ENCODE measurements at places on chromosomes 6 and 20.

DNA sequence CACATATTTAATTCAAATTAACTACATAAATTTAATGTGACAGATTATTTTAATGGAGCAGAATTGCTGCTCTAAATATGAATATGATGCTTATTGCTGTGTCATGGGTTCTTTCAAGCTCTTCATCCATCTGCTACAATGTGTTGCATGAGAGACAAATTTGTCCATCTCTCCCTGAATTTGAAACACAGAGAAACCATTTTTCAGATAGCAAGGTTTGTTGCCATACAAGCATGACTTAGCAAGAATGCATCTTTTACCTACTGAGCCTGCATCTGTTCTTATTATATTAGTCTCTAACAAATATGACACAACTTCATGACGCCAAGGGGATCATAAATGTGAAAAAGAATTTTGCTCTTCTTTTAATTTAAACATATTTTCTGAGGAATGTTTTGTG is 8.0 kb upstream of the UTRN start:
- ATAC-seq = no peak

DNA sequence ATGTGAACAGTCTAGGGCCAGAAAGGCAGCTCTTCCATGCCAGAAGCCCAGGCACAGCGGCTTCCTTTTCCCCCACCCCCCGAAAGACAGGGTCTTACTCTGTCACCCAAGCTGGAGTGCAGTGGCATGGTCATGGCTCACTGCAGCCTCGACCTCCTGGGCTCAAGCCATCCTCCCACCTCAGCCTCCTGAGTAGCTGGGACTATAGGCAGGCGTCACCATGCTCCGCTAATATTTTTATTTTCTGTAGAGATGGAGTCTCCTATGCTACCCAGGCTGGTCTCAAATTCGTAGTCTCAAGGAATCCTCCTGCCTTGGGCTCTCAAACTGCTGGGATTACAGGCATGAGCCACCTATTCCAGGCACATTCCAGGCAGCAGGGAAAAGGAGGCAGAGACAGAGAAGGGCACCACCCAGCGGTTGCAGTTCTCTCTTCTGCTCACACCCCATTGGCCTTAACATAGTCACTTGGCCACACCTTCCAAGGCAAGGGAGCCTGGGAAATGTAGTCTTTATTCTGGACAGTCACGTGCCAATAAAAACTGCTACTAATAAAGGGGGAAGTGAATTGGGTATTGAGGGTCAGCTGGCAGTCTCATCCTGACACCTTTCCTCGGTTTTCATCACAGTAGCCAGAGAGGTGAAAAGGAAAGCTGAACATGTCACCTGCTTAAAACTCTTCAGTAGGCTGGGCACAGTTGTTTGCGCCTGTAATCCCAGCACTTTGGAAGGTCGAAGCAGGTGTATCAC is 205.9 kb downstream of the ZMYND8 start:
- peak; percentile 100 for ATAC-seq

GRCh38 chr6:136326038-136326553 is 36.5 kb upstream of the BCLAF1 start:
- ATAC-seq = peak; percentile 47

DNA sequence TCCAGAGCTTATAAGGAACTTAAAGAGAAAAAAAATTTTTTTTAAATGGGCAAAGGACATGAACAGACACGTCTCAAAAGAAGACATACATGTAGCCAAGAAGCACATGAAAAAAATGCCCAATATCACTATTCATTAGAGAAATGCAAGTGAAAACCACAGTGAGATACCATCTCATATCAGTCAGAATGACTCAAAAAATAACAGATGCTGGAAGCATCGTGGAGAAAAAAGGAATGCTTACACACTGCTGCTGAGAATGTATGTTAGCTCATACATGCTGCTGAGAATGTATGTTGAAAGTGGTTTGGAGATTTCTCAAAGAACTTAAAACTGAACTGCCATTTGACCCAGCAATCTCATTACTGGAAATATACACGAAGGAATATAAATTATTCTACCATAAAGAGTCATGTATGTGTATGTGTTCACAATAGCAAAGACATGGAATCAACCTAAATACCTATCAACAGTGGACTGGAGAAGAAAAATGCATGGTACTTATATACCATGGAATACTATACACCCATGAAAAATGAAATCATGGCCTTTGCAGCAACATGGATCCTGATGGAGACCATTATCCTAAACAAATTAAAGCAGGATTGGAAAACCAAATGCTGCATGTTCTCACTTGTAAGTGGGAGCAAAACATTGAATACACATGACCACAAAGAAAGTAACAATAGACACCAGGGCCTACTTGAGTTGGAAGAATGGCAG is 5.2 kb downstream of the OR11A1 start:
- no peak for ATAC-seq

DNA sequence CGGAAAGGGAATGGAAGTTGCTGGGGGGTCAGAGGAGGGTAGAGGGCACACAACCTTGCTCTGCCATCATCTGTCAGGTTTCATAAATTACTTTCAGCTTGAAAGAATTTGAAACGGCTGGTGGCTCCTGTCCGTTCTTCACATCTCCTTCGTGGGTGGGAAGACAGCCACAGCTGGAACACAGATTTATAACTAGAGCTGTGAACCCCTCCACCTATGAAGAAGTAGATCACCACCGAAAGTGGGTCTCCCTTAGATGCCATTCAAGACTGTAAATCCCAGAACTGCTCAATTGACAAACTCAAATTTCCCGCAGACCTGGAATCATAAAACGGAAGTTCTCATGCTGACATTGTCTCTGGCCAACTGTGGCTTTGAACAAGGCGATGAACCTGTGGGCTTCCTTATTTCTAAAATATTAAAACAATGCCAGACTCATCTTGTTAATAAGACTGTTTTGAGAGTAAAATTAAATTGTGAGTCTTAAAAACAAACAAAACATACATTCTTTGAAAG is 65.3 kb downstream of the BTBD3 start:
- no peak for ATAC-seq

GRCh38 chr20:4876731-4877130 is 124.6 kb downstream of the SLC23A2 start:
- ATAC-seq = no peak

- ATAC-seq = no peak
Observed at GRCh38 chr20:31617432-31618104, 12.5 kb downstream of the ID1 start.

GRCh38 chr6:102051001-102051400 is 657.5 kb downstream of the GRIK2 start:
- no peak for ATAC-seq

- ATAC-seq = peak; percentile 70
Observed at GRCh38 chr6:130560231-130560630, 194.4 kb downstream of the TMEM200A start.

- ATAC-seq = no peak
Observed at GRCh38 chr20:17940224-17940971, 28.2 kb downstream of the SNX5 start.

DNA sequence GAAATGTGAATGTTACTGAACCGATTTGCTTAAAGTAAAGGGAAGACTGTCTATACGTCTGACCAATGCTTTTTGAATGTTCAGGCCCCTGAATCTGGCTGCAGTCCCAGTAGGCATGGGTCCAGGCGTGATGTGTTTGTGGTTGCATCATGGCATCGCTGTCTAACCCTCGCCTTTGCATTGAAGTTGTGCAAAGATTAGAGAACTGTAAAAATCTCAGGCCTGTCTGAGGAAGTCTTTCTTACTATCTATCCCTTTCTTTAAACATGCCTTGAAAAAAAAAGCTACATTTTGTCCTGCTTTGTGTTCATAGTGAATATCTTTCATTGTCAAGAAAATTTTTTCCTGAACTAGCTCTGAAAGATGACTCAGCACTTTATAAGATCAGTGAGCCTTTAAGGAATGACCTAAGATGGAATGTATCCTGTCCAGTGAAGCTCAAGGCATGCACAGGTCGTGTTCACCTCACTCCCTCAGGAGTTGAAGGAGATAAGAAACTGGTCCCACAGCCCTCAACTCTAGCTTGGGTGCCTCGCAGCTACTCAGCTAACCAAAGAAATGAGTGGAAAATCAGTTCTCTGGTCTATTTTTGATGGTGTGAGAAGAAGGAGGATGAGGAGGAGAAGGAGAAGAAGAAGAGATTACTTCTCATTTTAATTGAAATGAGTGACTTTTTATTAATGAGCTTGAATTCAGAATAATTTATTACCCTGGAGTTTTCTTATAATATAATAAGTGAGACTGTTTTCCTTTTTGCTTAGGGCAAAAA is 48.6 kb downstream of the TPD52L1 start:
- ATAC-seq = peak; percentile 76

- ATAC-seq = no peak
Observed at GRCh38 chr20:58714923-58715351, 22.3 kb downstream of the NPEPL1 start.

- peak; percentile 12 for ATAC-seq
Observed at GRCh38 chr20:17612287-17612991, 42.6 kb downstream of the DSTN start.

DNA sequence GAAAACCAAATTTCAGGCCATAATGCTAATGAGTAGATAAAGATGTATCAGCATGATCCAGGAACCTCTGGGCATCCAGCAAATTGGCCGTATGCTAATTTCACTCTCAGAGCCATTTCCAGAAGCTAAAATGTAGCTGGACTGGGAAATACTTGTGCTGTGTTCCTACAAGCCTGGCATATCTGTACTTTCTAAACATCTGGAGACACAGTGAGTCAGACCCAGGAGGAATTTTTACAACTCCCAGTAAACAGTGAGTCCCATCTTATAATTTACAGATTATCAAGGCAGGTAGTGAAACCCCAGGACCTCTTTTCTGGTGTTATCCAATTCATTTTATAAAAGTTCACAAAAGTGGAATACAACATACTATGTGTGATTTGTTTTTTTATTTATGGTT is 683.0 kb upstream of the ADGRB3 start:
- ATAC-seq = no peak

DNA sequence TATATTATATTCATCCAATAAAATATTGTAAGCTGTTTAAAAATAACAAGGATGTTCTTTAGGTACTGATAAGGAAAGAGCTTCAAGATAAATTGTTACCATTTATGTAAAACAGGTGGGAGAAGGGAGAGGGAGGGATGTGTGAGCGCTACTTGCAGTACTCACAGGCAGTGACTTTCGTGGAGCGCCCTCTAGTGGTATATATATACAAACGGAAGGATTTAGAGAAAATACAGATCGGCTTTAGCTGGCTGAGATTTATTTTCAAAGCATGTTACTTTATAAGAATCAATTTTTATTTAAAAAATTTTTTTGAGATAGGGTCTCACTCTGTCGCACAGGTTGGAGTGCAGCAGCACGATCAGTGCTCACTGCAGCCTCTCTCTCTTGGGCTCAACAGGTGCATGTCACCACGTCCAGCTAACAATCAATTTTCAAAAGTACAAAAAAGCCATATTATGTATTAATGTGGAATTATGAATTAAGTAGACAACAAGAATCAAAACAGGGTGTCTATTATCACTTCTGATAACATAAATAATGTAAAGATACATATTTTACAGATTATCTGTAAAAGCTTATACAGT is 3.3 kb upstream of the MOG start:
- ATAC-seq = peak; percentile 42

DNA sequence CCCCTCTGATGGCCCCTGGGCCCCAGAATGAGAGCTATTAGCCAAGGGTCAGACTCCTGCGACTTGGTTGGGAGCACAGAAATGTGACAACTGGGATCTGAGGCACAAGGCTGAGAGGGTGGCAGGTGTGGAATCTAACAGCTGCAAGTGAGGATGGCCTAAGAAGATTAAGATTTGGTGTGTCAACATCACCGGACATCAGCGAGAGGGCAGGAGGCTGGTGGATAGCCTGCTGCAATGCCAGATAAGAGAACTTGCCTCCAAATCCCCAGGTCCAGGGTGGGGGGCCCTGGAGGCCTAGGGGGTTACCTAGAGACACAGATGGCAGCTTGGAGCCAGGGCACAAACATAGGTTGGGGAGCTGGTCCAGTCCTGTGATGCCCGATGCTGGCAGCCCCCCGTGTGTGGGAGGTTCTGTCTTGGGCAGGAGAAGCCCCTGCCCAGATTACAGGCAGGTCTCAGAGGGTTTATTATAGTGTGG is 155.8 kb downstream of the GRM4 start:
- ATAC-seq = no peak

DNA sequence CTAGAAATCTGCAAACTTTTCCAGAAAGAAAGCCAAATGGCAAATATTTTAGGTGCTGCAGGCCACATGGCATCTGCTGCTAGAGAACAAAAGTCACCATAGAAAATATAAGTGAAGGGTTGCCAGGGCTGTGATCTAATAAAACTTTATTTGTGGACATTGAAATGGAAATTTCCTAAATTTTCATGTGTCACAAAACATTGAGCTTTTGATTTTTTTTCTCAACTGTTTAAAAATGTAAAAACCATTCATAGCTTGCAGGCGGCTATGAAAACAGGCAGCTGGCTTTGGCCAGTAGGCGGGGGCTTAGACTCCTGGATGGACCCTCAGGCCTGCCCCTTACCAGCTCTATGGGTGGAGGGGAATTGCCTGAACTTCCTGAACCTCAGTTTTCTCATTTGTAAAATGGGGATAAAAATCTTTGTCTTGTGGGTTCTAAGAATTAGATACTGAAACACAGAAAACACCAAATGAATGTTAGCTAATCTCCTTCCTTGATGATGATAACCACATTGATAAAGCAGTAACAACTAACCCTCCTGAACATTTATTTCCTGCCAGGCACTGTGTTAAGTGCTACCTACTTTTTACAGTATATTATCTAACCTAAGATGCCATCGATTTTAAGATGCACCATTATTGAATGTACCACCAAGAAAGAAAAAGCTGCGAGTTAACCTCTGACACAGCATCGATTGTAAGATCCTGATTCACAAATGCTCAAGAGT is 85.5 kb downstream of the SLC22A23 start:
- no peak for ATAC-seq

GRCh38 chr20:60220706-60221105 is 262.5 kb downstream of the CDH26 start:
- ATAC-seq = no peak

DNA sequence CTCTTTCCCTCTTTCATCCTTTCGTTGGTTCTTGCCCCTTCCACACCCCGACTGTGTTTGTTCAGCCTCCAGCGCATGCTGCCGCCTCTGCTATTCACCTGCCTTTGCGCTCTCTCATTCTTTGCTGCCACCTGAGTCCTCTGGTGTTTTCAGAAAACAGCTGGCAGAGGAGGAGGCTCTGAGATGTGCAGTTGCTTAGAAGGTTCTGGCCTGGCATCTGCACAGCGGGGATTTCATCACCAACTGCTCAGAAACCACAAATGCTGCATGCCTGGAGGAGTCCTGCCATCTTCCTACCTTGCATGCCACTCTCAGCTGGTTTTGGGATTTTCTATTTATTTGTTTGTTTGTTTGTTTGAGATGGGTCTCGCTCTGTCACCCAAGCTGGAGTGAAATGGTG is 39.2 kb upstream of the CLDN20 start:
- ATAC-seq = no peak

- ATAC-seq = no peak
Observed at GRCh38 chr20:48238781-48239180, 453.5 kb upstream of the SULF2 start.

DNA sequence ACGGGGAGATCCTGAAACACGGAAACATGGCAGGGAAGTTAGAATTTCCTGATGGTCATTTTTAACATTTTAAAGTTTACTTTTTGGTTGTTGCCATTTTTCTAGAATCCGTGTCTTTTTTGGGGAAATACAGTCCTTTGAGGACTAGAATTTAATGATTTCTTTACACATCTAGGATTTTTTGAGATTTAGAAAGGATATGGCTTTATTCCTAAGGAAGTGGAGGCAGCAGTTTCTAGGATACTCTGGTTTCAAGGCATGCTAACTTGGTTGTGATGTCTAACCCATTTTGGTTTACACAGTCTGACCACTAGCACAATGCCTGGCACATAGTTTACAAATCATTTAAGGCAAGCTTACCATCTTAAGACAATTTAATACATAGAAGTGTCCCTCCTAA is 1.1 kb upstream of the ZBTB2 start:
- ATAC-seq = no peak

- ATAC-seq = no peak
Observed at GRCh38 chr6:110635096-110635495, 158.7 kb upstream of the SLC22A16 start.
